ENCODE measurements at places on chromosomes 13 and 19. TPM values are rescaled to one million over a fixed set of nuclear protein-coding genes. Genes with fewer than 3 reads are reported as not detected.

- H3K36me3 ChIP-seq = no peaks in the 10 kb centered on the region
- no peak overlapping the region for H3K4me3 ChIP-seq
- no peak overlapping the region for H3K27ac ChIP-seq
- DNase-seq = no peak
These were observed 168.3 kb upstream of the SLITRK1 start for GRCh38 chr13:84050536-84050935.

- H3K27ac ChIP-seq = no peak overlapping the region
- no peaks in the 10 kb centered on the region for H3K4me1 ChIP-seq
- no peak for DNase-seq
- no peaks in the 10 kb centered on the region for H3K27me3 ChIP-seq
These were observed 1342.4 kb downstream of the EFNB2 start for GRCh38 chr13:105193026-105193425.

DNA sequence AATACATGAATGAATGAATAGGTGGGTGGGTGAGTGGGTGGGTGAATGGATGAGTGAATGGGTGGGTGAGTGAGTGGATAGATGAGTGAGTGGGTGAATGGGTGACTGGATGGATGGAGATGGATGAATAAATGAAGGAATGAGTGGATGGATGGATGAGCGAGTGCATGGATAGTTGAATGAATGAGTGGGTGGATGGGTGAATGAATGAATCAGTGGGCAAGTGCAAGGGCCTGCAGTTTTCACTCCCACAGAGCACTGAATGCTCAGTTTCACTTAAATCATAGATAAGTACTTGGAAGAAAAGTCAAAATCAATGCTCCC lies 12.4 kb downstream of the GAS6 start:
- peaks cover 39% of the 10 kb centered on the region for H3K4me1 ChIP-seq
- peaks cover 17% of the 10 kb centered on the region for H3K36me3 ChIP-seq
- no peak overlapping the region for H3K27ac ChIP-seq
- no peak overlapping the region for H3K4me3 ChIP-seq
- no peaks in the 10 kb centered on the region for H3K27me3 ChIP-seq

DNA sequence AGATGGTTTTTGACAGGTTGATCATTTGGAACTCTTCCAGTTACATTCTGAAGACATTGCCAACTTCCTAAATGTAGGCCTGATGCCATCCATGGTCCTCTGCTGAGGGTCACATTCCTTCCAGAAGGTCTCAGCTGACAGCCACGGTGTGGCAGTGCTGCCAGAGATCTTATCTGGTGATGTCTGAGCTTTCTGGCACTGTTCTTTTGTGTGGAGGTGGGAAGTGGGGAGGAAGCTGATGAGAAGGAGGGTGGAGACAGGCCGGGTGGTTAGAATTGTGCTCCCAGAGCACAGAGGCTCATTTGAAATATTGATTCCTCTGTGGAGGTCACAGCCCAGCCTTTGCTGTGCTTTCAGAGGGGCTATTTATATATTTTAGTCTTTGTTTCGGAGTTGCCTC lies 16.1 kb upstream of the MTIF3 start:
- no peak overlapping the region for H3K27ac ChIP-seq
- no peaks in the 10 kb centered on the region for H3K4me1 ChIP-seq
- DNase-seq = no peak
- H3K36me3 ChIP-seq = no peaks in the 10 kb centered on the region

DNA sequence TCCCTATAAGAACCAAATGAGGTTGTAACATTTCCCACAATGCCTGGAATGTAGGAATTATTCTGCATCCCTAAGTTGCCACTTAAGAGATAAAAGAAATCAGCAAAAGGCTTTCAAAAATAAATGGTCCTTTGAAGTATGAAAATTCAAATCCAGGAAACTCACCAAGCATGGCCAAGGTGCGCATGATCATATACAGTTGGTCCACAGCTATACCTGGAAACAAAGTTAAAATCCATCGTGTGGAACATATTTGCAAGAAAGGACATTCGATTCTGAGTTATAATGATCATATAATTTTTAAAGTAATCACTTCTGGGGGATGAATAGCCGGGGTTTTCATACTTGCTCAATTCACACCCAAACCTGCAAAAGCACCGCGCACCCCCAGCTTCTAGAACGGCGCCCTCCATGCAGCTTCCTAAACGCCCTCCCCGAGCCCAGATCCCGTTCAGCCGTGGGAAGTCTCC lies 525 bp downstream of the CARS2 start:
- peak overlapping the region; percentile 47 for H3K4me3 ChIP-seq
- peaks cover 2% of the 10 kb centered on the region for H3K36me3 ChIP-seq
- no peaks in the 10 kb centered on the region for H3K27me3 ChIP-seq

DNA sequence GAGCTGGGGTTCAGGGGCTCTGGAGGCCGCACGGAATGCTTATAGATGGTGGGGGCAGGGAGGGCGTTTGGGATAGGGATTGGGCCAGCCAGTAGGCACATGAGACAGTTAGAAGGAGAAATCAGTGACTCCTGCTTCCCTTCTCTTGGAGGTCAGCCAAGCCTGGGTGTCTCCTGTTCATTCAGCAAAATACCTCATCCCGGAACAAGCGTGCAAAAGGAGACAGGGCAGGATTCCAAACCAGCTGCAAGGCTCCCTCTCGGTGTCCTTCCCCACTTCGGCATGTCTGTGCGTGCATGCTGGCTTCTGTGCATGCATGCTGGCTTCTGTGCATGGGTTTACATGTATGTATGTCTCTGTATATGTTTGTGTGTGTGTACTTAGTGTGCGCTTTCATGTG lies 37.3 kb upstream of the PEPD start:
- no peak overlapping the region for H3K4me3 ChIP-seq
- no peak overlapping the region for H3K27ac ChIP-seq
- DNase-seq = no peak
- H3K4me1 ChIP-seq = no peaks in the 10 kb centered on the region

DNA sequence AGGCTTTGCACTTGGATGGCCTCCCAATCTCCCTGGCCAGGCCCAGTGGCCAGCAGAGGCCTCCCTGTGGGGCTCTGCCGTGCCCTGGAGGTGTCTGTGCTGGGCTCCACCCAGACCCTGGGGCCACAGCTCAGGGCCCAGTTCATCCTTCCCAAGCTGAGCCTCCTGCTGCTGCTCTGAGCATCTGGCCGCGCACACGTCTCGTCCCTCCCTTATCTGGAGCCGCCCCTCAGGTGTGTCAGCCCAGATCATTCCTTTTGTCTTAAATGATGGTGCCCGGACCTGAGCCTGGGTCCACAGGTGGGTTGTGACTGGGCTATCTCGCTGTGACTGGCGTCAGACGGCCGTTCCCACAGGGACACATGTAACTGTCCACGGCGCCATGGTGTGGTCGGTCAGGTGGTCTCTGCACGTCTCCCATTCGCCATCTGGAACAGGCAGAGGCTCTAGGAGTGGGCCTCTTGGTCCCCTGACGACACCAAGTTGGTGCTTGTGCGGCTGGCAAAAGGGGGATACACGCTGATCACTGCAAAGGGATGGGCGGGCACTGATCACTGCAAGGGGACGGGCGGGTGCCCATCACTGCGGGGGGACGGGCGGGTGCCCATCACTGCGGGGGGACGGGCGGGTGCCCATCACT lies 14.3 kb upstream of the ZNF554 start:
- H3K27ac ChIP-seq = no peak overlapping the region
- H3K4me1 ChIP-seq = no peaks in the 10 kb centered on the region
- no peaks in the 10 kb centered on the region for H3K27me3 ChIP-seq

DNA sequence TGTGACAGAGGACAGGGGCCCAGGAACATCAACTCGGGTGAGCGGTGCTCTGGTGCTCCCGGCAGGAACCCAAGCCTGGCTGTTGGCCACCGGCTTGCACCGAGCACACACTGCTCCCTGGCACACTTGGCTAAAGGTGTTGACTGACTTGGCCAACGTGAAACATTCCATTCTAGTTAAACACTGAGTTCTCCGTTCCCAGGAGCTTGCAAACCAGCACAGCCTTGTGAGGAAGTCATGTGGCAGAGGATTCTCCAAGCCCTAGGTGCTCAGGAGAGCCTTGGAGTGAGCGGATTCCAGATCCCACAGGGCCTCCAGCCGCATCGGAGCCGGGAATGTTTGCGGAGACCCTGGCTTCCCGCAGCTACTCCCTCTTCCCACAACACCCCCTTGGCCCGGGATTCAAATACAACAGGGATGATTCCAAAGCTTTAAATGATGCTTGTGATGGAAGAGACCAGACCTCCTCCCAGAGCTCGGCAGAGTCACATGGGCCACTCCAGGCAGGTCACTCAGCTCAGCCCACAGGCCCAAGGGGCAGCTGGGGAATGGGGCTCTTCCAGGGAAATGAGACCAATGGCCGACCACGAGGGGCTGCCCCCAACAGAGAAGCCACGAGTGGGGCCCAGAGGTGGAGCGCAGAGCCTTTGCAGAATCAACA lies 2.9 kb downstream of the C13orf46 start:
- no peak overlapping the region for H3K4me3 ChIP-seq
- H3K4me1 ChIP-seq = no peaks in the 10 kb centered on the region
- no peak overlapping the region for H3K27ac ChIP-seq
- H3K27me3 ChIP-seq = no peaks in the 10 kb centered on the region

DNA sequence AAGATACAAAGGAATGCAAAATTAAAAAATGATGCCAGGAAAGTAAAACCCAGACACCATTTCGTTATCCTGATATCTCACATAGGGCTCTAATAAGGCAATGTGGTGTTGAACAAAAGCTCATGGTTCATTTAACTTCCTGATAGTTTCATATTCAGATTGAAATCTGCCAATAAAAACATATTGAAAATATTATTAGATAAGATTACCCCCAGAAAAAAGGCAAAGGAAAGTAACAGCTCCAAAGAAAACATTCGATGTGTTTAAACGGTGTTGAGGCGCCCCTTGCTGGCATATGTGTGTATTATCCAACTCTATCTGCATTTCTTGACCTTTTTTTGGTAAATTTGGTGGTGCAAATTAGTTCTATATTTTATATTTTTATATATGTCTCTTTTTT lies 75.9 kb downstream of the ESD start:
- no peaks in the 10 kb centered on the region for H3K36me3 ChIP-seq
- H3K4me3 ChIP-seq = no peak overlapping the region
- no peak overlapping the region for H3K27ac ChIP-seq
- no peaks in the 10 kb centered on the region for H3K4me1 ChIP-seq

DNA sequence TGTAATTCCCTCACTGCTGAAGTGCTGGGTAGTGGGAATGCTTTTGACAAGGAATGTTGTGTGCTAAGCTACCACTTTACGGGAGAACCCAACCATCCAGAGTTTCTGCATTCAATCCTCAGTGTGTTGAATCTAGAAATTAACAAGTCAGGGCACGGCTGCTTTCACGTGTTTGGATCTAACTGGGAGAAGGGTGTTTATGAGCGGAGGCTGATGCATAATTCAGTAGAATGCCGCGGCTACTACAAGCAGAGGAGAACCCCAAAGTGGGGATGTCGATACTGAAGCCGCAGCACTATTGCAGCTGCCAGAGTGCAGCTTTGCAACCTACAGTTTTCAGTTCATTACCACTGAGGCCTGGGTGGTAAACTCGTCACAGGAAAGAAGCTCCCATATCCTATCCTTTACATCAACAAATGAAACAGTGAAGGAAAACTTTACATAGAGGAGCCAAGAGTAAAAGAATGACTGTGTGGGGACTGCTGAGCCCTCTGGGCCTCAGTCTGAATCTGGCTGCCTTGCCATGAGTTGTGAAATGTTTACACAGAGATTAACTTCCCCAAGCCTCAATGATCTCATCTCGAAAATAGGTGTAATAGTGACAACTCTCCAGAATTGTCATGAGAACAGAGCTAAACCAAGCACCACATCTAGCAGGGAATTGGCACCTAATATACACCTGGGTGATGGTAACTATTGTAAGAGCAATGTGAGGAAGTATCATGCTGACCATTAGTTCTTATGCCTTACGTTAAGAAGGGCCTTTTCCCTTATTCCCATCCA lies 531.7 kb downstream of the MYO16 start:
- no peak overlapping the region for H3K4me3 ChIP-seq
- no peaks in the 10 kb centered on the region for H3K27me3 ChIP-seq
- H3K36me3 ChIP-seq = no peaks in the 10 kb centered on the region

DNA sequence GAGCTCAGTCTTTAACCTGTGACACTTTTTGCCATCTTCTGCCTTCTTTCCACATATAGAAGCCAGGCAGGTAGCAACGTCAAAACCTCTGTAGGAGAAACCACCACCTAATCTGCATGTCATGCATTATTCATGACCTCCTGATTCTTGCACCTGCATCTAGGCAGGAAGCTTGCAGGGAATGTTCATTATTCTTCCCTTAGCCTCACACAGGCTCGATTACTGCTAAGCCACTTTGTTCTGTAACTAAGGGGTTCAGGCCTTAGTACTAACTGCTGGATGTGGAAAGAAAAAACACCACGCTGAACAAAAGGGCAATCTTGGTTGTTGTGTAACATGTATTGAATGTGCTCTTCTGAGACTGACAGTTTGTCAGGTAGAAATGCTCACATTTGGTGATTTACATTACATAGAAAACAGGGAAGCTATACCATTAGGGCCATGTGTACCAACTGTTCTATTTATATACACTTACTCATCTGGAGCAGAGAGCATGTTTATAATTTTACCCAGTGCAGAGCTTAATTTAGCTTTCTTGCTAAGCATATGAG lies 366.9 kb downstream of the KLF12 start:
- peak; percentile 45 for DNase-seq
- H3K27ac ChIP-seq = no peak overlapping the region
- no peaks in the 10 kb centered on the region for H3K36me3 ChIP-seq

DNA sequence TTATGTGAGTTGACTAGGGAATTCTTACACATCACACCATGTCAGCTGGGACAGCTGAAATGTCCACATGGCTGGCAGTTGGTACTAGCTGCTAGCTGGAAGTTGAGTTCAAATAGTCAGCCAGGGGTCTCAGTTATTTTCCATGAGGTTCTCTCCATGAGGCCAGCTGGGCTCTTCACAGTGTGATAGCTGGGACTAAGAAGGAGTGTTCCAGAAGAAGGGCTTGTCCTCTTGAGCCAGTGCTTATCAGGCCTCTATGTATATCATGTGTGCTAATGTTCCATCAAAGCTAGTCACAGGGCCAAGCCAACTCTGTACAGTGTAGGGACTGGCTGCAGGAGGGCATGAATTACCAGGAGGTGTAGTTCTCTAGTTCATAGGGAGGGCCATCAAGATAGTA lies 11.8 kb downstream of the USPL1 start:
- no peaks in the 10 kb centered on the region for H3K4me1 ChIP-seq
- no peak overlapping the region for H3K4me3 ChIP-seq
- DNase-seq = no peak
- H3K27me3 ChIP-seq = no peaks in the 10 kb centered on the region
- H3K36me3 ChIP-seq = peaks cover 9% of the 10 kb centered on the region

CLEC11A gene
- 27.5 TPM for total RNA-seq

LILRA1 gene
- total RNA-seq = not detected

CERS4 gene
- 27.0 TPM for total RNA-seq

ANKRD24 gene
- 2.3 TPM for total RNA-seq

CNFN gene
- not detected for total RNA-seq

OSCAR gene
- under 0.01 TPM for total RNA-seq

LAIR2 gene
- not detected for total RNA-seq

PRR22 gene
- total RNA-seq = 0.26 TPM

All from fibroblast of lung (primary cell).